ENCODE measurements at places on chromosomes 3 and 15.

- no peak for DNase-seq
These were observed 243.0 kb downstream of the CD47 start for GRCh38 chr3:107847791-107848190.

GRCh38 chr3:192731233-192731632 is 3.9 kb upstream of the FGF12 start:
- no peak for DNase-seq

GRCh38 chr3:43014956-43015355 is 35.8 kb downstream of the GASK1A start:
- no peak for DNase-seq

DNA sequence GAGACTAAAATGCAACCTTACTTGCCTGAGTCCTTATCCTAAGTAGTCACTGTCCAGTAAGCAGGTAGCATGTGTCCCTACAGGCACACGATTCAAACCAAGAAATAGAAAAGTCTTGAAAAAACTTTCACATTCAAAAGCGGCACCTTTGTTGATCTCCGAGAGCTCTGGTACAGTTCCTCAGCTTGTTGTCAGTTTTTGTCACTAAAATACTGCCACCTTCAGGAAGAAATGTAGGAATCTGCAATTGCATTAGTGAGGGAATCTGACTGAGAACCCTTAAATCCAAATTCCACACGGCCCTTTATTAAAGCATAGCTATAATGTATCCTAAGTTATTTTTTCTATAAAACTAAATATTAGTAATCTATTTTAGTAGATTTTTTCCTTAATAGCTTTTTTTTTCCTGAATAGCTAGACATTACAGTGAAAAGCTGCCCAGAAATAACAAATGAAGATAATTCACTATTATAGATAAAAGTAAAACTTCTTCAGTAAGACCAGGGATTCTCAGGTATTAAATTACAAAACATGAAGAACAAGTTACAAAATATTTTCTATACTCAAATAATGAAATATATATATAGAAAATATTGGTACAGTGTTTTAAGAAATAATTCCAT is 44.0 kb downstream of the CCDC54 start:
- peak; percentile 44 for DNase-seq

- peak; percentile 89 for DNase-seq
These were observed 35.2 kb downstream of the SLC6A20 start for GRCh38 chr3:45760878-45761711.

- DNase-seq: no peak
These were observed 21.0 kb upstream of the LRRN1 start for GRCh38 chr3:3778216-3778615.

DNA sequence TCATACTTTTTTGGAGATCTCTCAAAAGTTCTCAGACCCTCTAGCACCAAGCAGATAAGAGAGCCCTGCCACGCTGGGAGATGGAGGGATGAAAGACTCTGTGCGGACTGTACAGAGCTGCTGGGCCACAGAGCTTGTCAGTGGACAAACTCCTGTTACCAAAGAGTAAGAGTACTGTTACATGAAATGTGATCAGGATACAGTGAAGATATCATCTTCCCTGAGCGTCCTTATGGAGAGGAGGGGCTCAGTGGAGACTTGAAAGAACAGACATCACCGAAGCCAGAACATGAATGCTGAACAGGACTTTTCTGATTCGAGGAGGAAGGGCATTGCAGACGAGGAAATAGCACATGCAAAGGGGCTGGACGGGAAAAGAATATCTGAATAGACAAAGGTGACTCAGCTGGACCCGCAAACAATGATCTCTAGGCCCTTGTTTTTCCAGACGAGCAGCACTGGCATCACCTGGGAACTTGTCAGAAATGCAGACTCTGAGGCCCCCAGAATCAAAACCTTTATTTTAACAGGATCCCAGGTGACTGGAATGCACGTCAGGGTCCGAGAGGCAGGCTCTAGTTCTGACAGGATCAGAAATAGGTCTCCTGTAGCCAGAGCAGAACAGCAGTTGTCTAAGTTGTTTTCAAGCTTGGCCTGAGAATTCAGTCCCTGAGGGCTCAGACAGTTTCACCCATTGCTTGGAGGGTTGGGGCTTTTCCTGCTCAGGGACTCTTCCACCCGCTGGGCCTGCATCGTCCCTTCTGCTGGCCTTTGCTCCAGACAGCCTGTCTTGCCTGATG is 277.9 kb downstream of the RPLP1 start:
- DNase-seq: no peak

- no peak for DNase-seq
These were observed 608.3 kb downstream of the ROBO2 start for GRCh38 chr3:77648214-77648613.

GRCh38 chr15:77839970-77840905 is 207.5 kb upstream of the LINGO1 start:
- DNase-seq: no peak

DNA sequence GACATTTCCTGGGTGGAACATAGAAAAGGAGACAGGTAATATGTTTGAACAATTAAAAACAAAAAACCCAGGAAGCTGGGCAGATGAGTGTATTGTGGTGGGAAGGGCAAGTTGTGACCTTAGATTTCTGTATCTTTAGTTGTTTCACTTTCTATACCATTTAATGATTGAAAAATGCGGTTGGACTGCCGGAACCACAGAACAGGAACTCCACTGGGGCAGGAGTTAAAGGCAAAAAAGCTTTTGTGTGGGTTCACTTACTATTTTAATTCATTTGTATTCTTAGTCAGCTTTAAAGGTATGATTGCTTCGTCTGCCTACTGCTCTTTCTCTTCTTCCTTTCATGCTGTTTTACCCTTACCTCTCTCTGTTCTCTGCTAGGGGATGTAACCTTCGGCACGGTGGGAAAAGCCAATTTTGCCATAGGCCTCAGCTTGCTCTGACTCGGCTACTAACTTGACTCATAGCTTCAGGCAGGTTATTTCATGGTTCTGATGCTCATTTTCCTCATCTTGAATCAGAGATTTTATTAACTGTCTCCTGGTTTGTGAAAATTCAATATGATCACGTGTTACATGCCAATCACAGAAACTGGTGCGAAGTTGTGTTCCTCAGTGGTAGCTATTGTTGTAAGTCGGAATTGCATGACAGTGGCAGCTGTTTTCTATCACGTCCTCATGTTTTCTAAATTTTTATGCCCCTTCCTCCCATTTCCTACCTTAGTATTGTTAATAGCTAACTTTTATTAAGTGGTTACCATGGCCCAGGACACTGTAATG is 1.6 kb upstream of the MCTP2 start:
- DNase-seq: no peak

GRCh38 chr3:83317605-83318004 is 1556.2 kb upstream of the GBE1 start:
- DNase-seq: peak; percentile 27

- no peak for DNase-seq
These were observed 50.8 kb downstream of the SEMA3G start for GRCh38 chr3:52393959-52394670.

- peak; percentile 88 for DNase-seq
These were observed at the start of gene ARPIN for GRCh38 chr15:89912674-89913396. Gene ARPIN, minus strand, starts transcription at chr15:89912952. Its CDS starts 117 bp downstream, at chr15:89912835.

DNA sequence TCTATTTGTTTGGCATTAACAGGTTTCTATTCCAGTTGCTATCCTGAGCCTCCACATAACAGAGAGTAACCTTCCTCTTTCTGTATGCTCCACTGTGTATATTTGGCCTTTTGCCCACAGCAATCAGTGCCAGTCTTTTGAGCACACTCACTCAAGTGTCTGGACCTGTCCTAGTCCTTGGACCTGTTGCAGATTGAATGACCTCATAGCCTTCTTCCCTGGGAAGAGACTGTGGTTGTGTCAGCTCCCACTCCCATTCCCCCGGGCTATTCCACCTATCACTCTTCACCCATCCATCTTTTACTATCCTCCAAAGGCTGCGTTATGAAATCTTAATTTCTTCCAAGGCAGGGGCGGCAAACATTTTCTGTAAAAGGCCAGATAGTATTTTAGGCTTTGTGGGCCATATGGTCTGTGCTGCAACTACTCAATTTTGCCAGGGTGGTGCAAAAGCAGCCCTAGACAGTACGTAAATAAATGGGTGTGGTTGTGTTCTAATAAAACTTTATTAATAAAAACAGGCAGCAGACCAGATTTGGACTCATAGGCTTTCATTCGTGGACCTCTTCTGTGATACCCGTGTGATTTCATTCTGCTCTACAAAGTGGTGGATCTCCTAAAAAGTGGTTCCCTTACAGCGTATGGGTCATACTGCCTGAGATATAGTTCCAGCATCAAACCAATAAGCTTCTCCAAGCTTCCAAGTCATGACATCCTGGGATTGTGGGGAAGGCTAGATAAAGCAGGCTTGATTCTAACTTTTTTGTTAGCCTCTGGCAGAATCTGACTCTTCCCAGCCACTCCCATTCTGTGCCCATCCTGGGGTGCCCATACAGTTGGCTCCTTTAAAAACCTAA is 57.4 kb downstream of the CDAN1 start:
- DNase-seq: no peak

DNA sequence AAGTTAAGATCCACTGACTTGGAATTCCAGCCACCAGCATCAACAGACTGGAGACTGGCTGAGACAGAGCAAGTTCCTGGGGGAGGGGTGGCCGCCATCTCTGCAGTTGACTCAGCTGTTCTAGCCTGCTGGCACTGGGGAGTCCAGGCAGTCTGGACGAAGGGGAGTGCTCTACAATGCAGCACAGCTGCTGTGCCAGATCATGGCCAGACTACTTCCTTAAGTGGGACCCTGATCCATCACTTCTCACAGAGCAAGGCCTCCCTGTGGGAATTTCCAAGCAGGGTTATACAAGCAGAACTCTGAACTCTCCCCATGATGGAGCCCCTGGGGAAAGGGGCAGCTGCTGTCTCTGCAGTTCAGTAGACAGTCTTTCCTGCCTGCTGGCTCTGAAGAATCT is 35.2 kb downstream of the PYGO1 start:
- DNase-seq: no peak

- DNase-seq: no peak
These were observed 21.8 kb downstream of the GALK2 start for GRCh38 chr15:49191892-49192291.

- DNase-seq: no peak
These were observed 422.7 kb downstream of the PLCL2 start for GRCh38 chr3:17307482-17307881.

GRCh38 chr3:118128886-118129285 is 905.8 kb downstream of the IGSF11 start:
- no peak for DNase-seq

DNA sequence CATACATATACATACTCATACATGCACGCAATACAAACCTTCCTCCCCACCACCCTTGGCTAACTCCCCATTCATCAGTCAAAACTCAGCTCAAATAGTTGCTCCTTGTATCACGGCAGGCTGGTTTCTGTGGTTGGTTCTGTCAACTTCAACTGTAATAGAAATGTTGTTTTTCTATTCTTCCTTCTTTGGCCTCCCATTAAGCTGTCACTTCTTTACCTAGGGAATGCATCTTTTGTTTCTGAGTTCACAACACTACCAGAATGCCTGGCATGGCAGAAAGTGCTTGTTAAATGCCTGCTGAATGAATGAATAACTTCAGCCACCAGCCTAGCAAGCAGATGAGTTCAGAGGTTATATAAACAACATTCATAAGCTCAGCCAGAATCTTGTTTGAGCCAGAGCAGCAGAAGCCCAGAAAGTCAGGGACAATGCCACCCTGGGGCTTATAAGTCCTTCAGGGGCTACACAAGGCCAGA is 63.1 kb downstream of the B3GALNT1 start:
- no peak for DNase-seq
